ENCODE measurements at places on chromosomes 7 and 10.

GRCh38 chr7:133481676-133482075 is 228.8 kb downstream of the EXOC4 start:
- no peak for DNase-seq

DNA sequence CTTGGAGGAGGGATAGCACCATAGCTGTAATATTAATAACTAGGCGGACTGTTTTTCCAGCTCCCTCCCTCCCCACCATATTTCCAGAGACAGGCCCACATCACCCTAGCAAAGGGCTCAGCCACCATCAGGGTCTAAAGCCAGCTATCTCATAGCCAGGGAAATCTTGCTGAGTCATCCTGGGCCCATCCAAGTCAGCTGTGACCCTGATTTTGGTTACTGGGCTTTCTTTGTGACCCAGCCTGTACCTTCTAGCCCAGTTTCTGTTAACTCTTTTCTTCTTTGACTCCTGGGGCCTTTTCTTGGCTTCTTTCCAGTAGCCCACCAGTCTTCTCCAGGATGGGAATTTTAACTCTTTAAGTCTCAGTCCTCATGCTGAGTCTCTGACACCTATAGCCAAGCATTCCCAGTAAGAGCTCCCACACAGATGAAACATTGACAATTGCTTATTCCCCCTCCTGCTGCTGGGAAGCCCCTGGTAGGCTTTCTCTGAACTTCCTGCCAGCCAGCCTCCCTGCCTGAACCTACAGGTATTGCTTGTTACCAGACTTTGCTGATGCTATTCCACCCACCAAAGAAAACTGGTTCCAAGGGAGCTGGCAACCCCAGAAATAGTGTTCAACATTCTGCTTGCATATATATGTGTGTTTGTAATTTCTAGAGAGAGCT is 34.8 kb upstream of the ADO start:
- DNase-seq = no peak

GRCh38 chr7:53426145-53426750 is 390.8 kb downstream of the POM121L12 start:
- no peak for DNase-seq

GRCh38 chr7:50212016-50212325 is 92.5 kb upstream of the IKZF1 start:
- DNase-seq = no peak

DNA sequence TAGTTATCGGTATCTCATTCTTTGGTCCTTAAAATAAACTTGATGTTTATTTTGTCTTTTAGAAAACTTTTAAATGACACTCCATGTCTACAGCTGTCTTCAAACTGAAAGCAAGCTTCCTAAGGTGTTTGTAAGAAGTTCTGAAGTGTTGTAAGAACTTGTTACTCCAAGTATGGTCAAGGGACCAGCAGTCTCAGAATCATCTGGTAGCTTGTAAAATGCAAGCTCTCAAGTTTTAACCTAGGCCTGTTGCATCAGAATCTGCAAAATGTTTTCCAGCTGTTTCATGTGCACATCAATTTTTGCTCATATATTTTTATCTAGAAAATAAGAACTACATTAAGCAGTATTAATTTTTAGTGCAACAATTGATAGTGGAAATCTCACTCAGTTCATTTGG is 104.1 kb downstream of the THSD7A start:
- DNase-seq = no peak

- no peak for DNase-seq
Measured at GRCh38 chr7:22356701-22357310, at the start of gene RAPGEF5. TSS of gene RAPGEF5 (minus strand) at chr7:22357154. CDS start at chr7:22357060, 94 bp downstream.

DNA sequence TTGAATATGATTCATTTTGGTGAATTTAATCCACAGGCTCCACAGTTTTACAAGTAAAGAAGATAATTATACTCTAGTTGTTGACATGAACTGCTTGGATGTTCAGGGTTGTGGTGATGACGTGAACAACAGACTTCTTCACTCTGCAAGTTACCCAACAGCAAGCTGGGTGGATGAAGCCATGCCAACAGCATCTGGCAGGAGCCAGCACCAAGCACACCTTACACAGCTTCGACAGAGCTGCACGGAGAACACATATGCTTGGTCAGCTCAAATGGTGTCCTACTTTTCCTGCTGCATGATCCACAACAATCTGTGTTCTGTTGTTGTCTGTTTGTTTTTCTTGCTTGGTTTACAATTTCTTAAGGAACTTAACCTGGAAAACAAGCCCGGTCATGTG is 9.8 kb downstream of the NOD1 start:
- no peak for DNase-seq

DNA sequence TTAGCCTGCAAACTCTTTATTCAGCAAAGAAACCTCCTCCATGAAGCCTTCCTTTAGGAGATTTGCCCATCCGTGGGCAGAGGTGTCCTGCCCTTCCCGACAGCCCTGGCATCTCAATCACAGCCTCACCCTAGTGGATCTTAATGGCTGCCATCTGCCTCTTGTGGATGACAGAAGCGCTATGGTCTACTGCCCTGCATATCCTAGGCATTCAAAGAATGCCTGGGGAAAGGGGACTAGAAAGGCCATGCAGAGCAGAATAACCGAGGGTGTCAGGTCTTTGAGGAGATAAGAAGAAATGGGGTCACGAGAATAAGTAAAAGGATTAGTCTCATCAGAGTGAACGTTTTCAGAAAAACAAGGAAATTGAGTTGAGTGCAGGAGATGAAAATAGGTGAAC is 57.7 kb upstream of the SPOCK2 start:
- no peak for DNase-seq

DNA sequence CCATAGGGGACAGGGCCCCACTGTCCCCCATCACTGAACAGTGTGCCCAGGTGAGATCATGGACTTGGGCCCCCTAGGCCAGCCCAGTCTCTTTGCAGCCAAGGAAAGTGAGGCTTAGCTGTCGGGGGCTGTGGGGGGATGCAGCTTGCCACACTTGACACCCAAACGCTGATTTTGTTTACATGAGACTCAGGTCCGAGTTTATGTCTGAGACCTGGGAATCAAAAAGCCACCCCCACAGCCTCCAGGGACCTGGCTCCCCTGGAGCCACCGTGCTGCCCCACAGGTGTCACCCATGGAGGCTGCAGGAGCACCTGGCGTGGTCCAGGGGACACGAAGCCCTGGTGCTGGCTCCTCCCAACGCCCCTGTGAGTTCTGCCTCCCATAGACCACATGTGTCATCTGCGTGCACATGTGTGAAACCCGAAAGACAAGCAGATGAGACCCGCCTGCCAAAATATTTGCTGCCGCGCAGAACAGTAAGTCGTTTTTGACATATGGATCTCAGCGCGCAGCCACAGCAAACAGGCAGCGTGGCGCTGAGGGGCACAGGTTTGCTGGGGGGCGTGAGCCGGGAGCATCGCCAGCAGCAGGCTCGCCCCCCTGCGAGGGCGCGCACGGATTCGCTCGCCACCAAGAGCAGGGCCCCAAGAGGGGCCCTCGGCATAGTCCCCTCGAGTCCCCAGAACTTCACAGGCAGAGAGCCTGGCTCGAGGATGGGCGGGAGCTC is 112.3 kb downstream of the LHPP start:
- DNase-seq = no peak

DNA sequence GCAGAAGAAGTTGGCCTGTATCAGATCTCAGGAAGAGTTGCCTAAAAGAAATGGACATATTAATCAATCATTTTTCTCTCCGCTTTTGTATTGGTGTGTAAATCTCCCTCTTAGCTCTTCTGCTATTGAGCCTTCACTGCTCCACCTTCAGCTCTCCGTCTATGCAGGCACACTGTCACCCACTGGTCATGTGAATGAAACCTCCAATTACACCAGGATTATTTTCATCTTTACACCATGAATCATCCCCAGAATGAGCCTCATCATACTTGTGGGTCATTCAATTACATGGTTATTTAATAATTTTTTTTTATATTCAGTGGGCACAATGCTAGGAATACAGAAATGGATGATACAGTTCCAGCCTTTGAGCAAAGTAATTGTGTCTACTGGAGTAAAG is 92.6 kb downstream of the LRRC4 start:
- DNase-seq = no peak

- no peak for DNase-seq
Measured at GRCh38 chr7:66283003-66283920, 78.1 kb downstream of the TPST1 start.

GRCh38 chr7:102264367-102264891 is 22.2 kb upstream of the SH2B2 start:
- no peak for DNase-seq

DNA sequence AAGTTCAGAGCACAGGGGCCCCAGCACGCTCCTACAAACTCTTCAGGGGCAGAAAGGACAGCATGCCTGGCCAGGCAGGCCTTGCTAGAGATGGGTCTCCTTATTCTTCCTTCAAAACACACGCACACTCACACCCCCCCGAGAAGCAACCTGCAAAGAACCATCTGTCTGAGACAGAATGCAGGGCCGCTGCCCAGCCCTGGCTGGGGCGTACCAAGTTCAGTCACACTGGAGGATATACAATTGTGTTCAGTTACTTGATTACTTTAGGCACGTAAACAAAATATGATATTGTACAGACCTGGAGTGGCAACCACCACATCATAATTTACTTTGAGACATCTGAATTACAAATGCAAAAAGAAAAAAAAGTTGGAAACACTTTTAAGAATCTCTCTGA is 5.7 kb downstream of the FAM53B start:
- DNase-seq = no peak

DNA sequence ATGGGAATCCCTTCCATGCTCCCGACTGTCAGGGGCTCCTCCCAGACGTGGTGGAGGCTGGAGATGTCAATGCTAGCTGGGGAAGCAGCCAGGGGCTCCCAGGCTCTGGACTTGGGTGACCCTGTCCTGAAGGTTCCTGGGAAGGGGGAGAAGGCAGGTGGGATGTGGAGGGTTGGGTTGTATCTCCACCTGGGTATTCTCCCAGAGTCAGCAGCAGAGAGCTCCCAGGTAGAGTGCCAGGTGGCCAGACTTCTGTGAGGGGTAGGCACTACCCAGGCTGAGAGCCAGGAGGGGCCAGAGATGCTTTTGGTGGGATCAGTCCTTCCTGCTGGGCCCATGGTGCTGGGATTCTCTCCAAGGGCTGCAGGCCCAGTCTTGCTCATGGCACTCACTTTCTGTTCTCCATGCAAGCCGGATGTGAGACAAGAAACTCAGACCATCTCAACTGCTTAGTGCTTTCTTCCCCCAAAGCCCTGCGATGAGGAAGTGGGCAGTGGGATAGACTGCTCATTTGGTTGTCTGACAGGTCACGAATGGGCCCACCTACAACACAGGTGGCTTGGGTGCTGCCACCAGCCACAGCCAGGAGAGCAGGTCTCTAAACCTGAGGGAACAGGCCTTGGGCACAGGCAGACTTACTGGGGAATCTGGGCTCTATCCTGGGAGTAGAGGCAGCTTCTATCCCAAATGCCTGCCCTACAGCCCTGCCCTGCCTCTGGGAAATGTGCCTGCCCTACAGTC is 52.5 kb upstream of the CAMK2B start:
- DNase-seq = no peak

- peak; percentile 12 for DNase-seq
Measured at GRCh38 chr7:129914536-129915272, 38.1 kb downstream of the UBE2H start.

DNA sequence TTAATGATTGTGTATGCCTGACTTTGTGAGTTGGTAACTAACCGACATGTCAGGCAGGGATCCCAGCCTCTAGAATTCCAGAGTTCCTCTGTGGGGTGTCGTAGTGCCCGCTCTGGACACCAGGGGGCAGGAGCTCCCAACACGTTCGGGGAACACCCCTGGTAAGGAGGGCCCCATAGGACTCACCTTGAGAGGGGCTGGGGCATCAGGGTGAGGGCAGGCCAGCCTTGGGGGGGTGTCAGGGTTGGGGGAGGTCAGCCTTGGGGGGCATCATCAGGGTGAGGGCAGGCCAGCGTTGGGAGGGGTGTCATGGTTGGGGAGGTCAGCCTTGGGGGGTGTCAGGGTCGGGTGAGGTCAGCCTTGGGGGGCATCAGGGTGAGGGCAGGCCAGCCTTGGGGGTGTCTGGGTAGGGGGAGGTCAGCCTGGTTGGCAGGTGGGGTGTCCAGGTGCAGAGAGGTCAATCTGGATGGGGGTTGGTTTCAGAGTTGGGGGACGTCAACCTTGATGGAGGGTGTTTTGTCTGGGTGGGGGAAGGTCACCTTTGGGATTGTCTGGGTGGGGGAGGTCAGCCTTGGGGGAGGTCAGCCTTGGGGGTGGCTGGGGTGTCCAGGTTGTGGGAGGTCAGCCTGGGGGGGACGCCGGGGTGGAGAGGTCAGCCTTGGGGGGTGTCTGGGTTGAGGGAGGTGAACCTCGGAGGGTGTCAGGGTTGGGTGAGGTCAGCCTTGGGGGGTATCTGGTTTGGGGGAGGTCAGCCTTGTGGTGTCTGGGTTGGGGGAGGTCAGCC is 45.6 kb upstream of the SUN1 start:
- peak; percentile 70 for DNase-seq

DNA sequence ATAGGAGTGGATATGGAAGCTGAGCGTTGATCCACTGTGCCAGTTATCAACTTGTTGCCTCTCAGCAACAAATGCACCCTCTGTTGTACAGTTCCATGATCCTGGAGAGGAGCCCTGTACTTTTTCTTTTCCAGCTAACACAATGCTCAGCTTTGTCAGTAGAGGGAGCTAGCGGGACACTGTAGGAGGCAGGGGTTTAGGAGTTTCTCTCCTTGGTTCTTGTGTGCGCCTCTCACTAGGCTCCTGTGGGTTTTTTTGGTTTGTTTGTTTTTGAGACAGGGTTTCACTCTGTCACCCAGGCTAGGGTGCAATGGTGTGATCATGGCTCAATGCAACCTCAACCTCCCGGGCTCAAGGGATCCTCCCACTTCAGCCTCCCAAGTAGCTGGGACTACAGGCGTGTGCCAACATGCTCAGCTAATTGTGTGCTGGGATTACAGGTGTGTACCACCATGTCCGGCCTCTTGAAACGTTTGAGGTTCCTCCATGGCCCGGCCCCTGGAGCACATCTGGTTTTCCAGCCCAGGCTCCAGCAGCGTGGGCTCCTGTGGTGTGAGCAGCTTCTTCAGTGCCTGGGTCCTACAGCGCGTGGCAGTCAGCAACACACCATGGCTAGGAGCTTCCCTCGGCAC is 12.0 kb upstream of the MARVELD1 start:
- DNase-seq = peak; percentile 69

DNA sequence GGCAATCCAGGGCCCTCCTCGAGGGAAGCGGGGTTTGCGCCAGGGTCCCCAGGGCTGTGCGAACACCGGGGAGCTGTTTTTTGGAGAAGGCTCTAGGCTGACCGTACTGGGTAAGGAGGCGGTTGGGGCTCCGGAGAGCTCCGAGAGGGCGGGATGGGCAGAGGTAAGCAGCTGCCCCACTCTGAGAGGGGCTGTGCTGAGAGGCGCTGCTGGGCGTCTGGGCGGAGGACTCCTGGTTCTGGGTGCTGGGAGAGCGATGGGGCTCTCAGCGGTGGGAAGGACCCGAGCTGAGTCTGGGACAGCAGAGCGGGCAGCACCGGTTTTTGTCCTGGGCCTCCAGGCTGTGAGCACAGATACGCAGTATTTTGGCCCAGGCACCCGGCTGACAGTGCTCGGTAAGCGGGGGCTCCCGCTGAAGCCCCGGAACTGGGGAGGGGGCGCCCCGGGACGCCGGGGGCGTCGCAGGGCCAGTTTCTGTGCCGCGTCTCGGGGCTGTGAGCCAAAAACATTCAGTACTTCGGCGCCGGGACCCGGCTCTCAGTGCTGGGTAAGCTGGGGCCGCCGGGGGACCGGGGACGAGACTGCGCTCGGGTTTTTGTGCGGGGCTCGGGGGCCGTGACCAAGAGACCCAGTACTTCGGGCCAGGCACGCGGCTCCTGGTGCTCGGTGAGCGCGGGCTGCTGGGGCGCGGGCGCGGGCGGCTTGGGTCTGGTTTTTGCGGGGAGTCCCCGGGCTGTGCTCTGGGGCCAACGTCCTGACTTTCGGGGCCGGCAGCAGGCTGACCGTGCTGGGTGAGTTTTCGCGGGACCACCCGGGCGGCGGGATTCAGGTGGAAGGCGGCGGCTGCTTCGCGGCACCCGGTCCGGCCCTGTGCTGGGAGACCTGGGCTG is 26.0 kb downstream of the PRSS2 start:
- DNase-seq = no peak

All from CD4-positive, alpha-beta T cell treated with Interleukin-15 for 4 hours (primary cell).